ENCODE measurements at places on chromosomes 6 and 20. TPM values are rescaled to one million over a fixed set of nuclear protein-coding genes. Genes with fewer than 3 reads are reported as not detected.
A peak's percentile ranks its signal among the peaks of the same experiment; 100 is the strongest.

RAET1G gene
- 2.2 TPM for total RNA-seq

DNA sequence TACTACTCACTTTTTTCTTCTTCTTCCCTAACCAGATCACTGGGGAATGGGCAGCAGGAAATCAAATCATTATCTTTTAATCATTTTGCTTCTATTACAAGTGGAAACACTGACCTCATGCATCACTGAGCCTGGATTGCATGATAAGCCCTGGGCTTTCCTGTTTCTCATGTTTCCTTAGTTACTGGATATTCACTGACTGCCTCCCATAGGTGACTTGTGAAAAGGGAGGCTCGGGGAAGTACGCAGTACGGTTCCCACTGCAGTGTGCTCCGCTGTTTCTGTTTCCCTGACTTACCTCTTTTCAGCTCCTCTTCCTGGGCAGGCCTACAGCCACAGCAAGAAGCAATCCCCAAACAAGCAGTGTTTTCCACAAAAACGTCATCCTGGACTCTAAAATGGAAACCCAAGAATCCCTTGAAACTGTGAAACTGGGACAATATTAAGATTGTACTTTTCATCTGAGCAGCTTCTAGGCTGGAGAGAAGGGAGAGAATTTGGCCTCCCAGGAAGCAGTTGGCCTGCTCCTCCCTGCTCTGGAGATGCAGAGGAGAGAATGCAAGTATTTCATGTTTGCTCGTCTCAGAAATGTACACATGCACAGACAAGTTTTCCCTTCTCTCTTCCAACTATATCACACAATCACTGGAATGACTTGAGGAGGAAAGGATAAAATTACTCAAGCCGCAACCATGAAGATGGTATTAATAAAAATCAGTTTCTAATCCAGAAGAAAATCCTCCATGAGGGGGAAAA lies 13.1 kb downstream of the BTNL2 start:
- H3K27me3 ChIP-seq, result no peaks in the 10 kb centered on the region
- no peaks in the 10 kb centered on the region for H3K36me3 ChIP-seq
- H3K27ac ChIP-seq, result peak overlapping the region; percentile 60
- no peak for DNase-seq

DNA sequence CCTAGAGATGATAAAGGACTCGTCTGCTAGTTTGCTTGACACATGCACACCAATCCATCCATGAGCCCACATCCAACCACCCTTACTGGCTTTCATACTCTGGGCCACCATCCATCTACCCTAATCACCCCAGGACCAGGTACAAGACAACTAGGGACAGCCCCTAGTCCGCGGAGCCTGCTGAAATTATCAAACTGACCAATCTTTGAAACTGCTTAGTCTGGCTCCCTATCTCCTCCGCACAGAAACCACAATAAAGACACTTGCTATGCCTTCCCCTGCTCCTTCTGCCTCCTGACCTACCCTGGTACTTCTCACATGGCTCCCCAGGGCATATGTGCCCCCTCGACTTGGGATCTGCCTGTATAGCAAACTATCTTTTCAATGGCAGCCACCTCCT lies 33.1 kb downstream of the PXDC1 start:
- H3K4me3 ChIP-seq, result no peak overlapping the region
- H3K36me3 ChIP-seq, result no peaks in the 10 kb centered on the region
- DNase-seq, result no peak
- H3K27ac ChIP-seq, result no peak overlapping the region

DNA sequence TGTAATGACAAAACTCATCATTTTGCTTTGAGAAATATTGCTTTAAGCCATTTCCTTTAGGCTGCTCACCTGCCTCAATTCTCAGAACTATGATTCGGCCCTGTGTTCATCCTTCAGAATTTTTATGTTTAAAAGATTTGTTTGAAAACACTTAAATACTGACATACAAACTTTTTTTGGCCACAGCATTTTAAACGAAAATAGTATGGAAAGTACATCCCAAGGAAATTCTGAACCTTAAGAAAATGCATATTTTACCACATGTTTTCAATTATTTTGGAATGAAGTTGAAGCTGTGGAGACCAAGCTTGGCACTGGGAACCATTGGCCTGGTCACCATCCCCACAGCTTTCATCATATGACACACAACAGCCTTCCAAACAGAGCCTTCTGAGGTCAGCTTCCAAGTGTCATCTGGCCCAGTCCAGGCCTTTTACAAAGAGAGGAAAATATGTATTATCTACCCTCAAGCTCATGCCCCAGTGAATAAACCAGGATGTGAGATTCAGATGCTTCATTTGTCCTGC lies 83.3 kb downstream of the SOD2 start:
- H3K4me1 ChIP-seq, result no peaks in the 10 kb centered on the region
- no peak overlapping the region for H3K4me3 ChIP-seq
- H3K36me3 ChIP-seq, result no peaks in the 10 kb centered on the region
- DNase-seq, result no peak
- no peak overlapping the region for H3K27ac ChIP-seq
